Fibroblast of the aortic adventitia (primary cell): ENCODE measurements at places on chromosomes 5 and 9. TPM values are rescaled to one million over a fixed set of nuclear protein-coding genes. Genes with fewer than 3 reads are reported as not detected.

GRCh38 chr5:78323241-78323640 is 28.7 kb upstream of the AP3B1 start:
- DNase-seq: no peak

LHX3 gene
- total RNA-seq: not detected in 2 replicates

DNA sequence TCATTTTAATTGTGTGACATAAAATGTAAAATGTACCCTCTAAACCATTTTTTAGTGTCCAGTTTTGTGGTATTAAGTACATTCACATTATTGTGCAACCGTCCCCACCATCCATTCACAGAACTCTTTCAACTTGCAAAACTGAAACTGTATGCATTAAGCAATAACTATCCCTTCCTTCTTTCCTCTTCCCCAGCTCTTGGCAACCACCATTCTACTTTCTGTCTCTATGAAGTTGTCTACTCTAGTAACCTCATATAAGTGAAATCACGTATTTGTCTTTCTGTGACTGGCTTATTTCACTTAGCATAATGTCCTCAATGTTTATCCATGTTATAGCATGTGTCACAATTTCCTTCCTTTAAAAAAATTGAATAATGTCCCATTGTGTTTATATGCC is 142.4 kb downstream of the C9orf152 start:
- peak; percentile 68 for DNase-seq

DNA sequence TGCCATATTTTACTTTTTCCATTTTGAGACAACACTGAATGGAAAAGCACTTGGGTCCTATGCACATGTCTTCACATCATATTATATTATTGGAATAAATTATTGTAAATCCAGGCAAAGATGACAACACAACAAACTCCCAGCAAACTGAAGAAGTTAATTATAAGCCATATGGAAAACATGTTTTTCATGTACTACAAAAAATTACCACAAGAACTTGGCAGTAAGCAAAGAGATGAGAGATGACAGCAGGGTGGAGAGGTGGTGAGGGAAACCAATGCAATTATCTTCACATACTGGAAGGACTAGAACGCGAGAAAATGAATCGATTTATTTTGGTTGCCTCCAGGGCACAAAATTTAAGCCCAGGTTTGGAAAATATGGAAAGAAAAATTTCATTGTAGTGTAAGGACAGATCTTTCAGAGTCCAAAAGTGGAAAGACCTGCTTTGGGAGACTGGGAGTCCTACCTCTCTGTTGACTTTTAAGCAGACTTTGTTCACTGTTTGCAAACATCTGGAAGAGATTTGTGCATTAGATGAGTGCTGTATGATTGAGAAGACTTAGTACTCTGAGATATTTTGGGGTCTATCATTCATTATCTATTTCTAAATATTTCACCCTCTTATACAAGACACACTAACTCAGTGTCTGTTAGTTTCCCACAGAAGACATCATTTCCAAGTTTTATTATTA is 138.0 kb downstream of the TMEM232 start:
- DNase-seq: no peak

DNA sequence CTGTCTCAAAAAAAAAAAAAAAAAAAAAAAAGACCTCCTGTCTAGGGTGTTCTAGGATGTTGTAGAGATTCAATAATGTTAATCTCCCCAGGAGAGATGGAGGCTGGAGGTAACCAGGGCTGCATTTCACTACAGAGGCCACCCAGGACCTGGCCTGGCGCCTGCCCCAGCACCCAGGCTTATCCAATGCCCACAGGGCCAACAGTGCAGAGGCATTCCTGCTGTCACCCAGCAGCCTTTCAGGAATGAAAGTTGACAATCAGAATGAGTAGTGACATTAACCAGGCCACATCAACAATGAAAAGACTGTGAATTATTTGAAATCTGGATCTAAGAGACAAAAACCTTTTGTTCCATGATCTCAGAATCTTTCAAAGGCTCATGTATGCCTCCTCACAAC is 36.2 kb upstream of the GABRP start:
- no peak for DNase-seq

GRCh38 chr5:6377582-6377904 is 804 bp downstream of the MED10 start:
- DNase-seq: peak; percentile 16

TMEM167A gene
- total RNA-seq: 106 and 130 TPM in 2 replicates

DNA sequence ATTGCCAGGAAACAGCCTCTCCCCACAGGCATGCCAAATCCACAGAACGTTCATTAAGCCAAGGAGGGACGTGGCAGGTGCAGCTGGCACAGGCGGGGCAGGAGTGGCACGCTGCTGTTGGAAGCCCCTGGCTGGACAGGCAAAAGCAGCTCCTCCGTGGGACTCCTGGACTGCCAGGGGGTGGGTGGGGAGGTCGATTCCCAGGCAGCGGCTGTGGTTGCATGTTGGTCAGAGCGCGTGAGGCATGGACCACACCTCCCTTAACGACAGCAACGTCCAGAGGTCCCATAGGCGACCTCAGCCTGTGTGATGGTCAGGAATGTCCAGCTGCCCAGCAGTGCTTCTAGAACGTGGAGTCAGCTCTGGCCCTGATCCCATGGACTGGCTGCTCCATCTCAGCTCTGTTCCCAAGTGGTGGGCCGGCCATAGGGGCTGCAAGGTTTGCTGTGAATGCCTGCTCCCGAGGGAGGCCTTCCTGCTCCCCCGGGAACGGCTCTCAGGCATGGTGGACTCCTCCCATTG is 6.9 kb downstream of the SLC6A19 start:
- no peak for DNase-seq

GLRA1 gene
- not detected in 2 replicates for total RNA-seq

EQTN gene
- total RNA-seq: not detected in 2 replicates

CARTPT gene
- not detected in 2 replicates for total RNA-seq

DNA sequence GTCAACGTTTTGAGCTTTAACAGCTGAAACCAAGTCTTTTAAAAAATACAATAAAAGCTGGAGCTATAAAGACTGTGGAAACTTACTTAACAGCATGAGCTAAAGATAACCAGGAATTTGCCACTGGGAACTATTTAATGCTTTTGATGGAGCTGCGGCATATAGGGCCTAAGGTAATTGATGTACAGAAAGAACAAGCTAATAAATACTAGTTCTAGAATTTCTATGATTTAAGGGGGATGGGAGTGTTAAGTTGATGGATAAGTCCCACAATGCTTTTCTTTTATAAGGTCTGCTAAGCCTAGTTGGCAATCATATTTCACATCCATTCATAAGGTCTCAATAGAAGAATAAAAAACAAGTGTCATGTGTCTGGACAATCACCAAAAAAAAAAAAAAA is 334.0 kb upstream of the DMAC1 start:
- no peak for DNase-seq

KCNV2 gene
- not detected in 2 replicates for total RNA-seq

DNA sequence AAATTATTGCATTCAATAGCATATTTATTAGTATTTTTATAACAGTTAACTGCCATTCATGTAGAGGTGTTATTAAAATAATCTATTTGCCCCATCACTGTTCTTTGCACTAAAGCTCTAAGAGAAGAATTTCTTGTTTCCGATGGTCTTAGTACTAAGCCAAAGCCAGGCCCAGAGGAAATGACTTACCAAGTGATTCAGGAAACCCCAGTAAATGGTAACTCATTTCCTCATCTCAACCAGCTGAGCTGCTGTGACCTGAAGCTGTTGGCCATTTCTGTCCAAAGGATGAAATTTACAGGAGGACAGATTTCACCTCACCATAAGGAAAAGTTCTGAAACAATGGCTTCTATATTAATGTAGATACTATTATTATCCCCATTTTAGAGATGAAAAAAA is 117.0 kb downstream of the PIK3R1 start:
- DNase-seq: no peak

DNA sequence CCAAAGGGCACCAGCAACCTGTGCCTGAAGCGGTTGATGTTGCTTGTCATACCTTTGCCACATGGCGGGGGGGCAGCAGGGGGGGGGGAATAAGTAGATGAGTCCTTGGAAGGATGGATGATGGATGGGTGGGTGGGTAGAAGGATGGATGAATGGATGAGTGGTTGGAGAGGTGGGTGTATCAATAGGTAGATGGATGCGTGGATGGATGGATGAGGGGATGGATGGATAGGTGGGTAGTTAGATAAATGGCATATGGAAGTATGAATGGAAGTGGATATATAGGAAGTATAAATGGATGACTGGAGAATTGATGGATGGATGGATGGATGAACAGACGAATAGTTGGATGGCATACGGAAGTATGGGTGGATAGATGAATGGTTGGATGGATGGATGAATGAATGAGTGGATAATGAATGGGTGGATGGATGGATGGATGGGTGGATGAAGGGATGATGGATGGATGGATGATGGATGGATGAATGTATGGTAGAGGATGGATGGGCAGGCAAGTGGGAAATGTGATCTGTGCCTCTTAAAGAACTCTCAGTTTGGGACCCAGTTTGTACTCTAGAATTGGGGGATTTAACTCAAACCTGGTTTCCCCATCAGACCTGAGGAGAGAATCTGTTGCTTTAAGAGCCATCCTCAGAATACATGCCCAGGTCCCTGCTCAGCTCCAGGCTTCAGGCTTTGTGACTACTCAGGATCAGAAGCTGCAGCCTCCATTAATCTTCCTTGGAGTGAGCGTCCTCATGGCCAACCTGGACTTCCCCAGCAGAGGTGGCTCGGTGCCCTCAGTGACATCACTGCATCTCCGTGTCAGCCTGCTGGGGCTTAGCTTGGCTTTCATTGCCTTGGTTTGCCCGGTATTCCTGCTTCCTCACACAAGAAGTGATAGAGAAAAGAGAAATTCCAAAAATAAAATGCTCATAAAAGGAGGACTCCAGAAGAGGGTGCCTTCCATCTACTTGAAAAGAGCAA is 27.6 kb upstream of the SUSD3 start:
- DNase-seq: no peak

DNA sequence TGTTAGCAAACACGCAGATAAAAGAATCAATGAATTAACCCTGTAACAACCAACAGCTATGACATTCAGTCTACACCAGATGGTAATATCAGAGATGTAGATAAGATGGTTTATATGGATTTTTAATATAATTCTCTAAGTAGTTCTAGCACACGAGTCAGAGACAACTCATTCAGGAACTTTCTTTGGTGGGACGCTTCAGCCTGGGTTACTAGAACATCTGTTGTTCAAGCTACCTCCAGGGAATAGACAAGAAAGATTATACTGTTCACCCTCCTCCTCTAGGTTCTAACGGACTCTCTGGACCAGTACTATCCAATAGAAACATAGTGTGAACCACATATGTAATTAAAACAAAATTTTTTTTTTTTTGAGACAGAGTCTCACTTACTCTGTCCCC is 73.8 kb downstream of the RAPGEF1 start:
- peak; percentile 73 for DNase-seq

GRCh38 chr5:21263361-21263760 is 1275.4 kb upstream of the CDH18 start:
- no peak for DNase-seq

- DNase-seq: peak; percentile 16
These were observed 64.1 kb downstream of the PLAC8L1 start for GRCh38 chr5:146041180-146041789.

PCDHA9 gene
- under 0.01 and 0.49 TPM in 2 replicates for total RNA-seq

- peak; percentile 13 for DNase-seq
These were observed 24.4 kb upstream of the CYFIP2 start for GRCh38 chr5:157241483-157241882.

GRCh38 chr5:96636594-96636993 is 25.6 kb upstream of the CAST start:
- DNase-seq: no peak

DNA sequence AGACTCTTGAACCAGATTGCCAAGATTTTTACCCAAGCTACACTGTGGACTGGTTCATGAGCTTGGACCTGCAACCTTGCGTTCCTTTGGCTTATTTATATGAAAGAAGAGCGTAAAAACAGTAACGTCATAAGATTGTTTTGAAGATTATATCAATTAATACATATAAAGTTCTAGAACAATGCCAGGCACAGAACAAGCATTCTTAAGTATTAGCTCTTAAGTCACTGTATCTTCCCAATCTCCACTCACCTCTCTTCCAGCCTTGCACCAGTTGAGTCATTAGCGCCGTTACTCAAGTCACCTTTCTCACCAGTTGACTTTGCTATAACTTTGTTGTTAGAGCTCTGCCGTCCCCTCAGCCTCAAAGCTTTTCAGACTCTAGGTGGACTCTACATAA is 415.7 kb downstream of the PLK2 start:
- no peak for DNase-seq

DNA sequence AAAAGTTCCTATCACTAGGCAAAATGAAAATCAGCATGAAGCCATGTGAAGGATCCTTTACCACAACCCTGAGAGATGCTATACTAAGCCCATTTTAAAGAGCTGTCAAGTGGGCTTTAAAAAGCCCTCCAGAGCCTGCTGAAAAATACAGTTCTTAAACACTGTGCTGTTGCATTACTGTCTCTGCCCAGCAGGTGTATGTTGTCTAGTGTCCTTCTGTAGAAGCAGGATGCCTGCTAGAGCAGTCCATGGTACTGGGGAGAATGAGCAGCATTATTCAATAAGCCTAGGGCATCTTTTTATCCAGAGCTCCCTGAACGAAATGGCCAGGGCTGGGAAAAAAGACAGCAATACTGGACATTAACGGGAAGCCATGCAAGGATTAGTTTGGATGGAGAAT is 126.2 kb upstream of the PLCXD3 start:
- DNase-seq: peak; percentile 18

- peak; percentile 25 for DNase-seq
These were observed 68.6 kb upstream of the MAST4 start for GRCh38 chr5:66527478-66528035.

DNA sequence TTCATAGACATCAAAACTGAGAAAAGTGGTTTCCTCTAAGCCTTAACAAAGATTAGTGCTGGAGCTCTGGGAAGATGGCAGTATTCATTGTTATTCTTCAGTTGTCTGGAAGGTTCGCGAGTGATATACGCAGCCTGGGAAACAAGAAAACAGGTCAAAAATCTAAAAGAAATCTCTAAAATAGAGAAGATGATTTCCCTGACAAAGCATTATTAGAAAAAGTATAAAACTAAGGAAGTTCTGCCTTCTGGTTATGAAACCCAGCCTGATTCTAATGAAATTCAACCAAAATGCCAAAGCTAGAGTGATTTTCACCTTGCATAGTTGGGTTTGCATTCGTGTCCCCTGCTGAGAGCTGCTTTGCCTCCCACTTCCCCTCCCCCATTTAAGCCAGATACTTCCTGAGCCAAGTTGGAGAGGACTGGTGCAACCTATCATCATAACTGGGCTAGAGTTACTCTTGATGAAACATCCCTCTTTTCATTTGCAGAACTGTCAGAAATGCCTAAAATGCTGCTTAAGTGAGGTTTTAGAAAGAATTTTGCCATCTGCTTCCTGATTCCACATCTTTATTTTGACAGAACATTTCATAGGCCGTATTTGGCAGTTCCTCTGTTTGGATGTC is 48.4 kb downstream of the NDFIP1 start:
- no peak for DNase-seq

GRCh38 chr9:128902351-128903078 is 18.3 kb upstream of the PHYHD1 start:
- no peak for DNase-seq
